ENCODE measurements at places on chromosomes 4 and X.
A peak's percentile ranks its signal among the peaks of the same experiment; 100 is the strongest.

GRCh38 chrX:141439651-141440050, 144.9 kb downstream of the SPANXA1 start:
- DNase-seq: no peak

DNA sequence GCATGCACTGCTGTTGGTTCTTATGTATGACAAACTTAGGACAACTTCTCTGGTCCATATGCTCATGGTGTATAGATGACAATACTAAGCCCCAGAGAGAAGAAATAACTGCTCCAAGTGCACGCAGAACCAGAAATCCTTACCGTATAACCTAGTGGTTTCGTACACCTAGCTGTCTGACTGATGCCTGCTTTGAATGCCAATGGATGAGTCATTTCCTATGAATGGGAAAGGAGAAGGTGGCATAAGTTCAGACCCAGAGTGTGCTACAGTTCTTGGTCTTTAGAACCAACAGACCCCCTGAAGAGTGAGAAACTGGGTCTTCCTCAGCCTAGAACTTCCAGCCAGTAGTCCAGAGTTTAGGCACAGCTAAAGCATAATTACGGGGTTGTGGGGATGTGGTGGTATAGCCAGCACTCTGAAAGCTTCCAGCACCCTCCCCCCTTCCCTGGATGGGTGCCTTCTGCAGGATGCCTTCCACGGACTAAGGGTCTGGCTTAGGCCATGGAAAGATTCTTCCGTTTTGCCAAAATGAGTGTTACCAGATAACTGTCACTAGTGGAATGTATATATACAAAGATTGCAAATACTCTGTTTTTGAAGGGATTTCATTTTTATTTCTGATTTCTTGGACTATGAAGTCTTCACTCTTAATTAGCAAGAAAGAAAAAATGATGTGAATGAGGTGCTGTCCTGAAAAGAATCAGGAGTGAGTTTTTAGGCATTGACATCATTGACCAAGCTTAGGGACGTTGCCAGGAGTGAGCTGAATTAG, 84.6 kb upstream of the PACRGL start:
- DNase-seq: peak; percentile 23

GRCh38 chrX:30275498-30275897, 28.6 kb downstream of the MAGEB1 start:
- peak; percentile 9 for DNase-seq

DNA sequence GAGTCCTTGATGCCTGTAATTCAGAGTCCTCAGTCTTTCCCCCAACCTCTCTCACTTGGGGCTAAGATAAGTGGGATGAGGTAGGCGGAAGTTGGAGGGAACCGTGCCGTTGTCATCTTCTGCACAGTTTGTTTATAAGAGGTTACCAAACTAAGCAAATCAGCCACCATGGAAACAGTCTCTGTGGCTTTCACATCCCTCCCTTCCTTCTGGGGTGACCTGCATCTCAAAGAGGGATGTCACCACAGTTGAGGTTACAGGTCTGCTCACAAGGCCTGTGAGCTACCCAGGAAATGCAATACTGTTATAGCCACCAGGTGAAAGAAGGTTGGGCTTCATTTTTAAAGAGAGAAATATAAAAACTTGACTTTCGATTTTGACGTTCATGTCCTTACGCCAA, 26.3 kb downstream of the RTL5 start:
- no peak for DNase-seq

- DNase-seq: no peak
Measured at GRCh38 chr4:825063-825970, 612 bp downstream of the CPLX1 start.

DNA sequence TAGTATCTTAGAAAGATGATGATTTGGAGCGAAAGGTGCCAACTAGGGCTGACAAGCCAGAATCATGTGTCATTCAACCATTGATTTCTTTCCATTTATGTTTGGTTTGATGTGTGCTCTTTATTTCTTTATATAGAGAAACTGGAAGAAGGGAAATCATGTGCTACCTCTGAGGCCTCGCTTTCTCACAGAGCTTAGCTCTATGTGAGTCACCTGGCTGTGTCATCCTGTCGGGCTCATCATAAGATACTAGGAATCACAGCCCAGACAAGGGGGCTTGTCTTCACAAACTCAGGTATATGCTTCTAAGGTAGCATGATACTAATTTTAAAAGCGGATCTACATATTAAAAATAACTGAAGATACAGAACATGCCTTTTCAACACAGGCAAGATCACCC, 81.7 kb upstream of the GPM6B start:
- DNase-seq: no peak

- DNase-seq: no peak
Measured at GRCh38 chr4:15339737-15340136, 88.1 kb upstream of the C1QTNF7 start.

GRCh38 chr4:180449395-180449956, 1793.7 kb upstream of the TENM3 start:
- peak; percentile 18 for DNase-seq

- DNase-seq: no peak
Measured at GRCh38 chr4:1979477-1980196, 29.1 kb downstream of the NELFA start.

- no peak for DNase-seq
Measured at GRCh38 chr4:16573739-16574138, 324.7 kb downstream of the LDB2 start.

- no peak for DNase-seq
Measured at GRCh38 chrX:15860921-15861320, 6.3 kb upstream of the AP1S2 start.

DNA sequence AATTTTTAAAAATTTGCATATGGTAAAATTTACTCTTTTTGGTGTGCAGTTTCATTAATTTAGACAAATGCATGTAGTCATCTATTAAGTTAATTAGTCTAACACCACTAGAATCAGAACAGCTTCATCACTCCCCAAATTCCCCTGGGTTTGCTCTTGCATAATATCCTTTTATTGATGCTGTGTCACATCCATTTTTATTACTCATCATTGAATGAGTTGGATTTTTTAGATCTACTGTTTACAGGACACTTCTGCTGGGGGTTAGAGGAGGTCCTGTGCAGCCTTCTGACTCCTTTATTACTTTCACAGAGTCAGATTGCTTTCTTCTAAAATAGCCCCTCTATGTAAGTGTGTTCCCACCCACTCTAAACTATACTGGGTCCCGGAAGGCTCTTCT, 65.9 kb downstream of the MTHFD2L start:
- no peak for DNase-seq

- peak; percentile 44 for DNase-seq
Measured at GRCh38 chr4:150078041-150078578, at the start of gene DCLK2. TSS of gene DCLK2 (plus strand) at chr4:150078445. CDS start at chr4:150079028, 583 bp downstream.

- DNase-seq: peak; percentile 20
Measured at GRCh38 chr4:2843941-2844584, 419 bp downstream of the ADD1 start.

DNA sequence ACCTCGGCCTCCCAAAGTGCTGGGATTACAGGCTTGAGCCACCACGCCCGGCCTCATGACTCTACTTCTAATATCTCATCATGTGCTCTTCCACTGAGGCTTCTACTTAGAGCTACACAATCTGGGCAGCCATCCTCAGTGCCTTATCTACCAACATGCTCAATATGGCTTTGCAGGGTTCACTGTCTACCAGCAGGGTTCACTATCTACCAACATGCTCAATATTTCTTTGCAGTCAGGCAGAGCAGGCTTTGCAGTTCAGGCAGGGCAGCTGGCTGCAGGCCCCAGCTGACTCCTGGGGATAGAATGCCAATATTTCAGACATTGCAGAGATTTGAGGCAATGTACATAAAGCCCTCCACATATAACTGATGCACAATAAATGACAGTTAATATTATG, 47.5 kb downstream of the PKD2 start:
- peak; percentile 2 for DNase-seq

GRCh38 chr4:112143781-112144180, 1.5 kb upstream of the FAM241A start:
- DNase-seq: no peak

- DNase-seq: no peak
Measured at GRCh38 chr4:148790691-148791090, 348.5 kb upstream of the NR3C2 start.

DNA sequence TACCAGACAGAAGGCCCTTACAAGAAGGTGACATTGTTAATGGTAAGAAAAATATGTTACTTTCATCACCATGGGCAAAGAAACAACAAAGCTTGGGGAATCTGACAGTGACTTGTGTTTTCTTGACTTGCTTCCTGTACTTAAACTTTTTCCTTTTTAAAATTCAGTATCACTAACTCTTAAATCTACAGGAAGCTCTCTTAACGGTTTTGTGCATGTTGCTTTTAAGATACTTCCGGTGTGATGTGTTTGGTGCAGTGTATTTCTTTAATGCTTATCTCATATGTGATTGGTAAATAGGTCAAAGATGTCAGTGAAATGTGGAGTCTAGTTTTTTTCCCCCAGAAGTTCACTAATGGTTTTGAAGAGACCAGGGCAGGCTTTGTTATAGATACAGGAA, 45.2 kb downstream of the ADH5 start:
- no peak for DNase-seq

- no peak for DNase-seq
Measured at GRCh38 chrX:28599957-28600356, 12.7 kb downstream of the IL1RAPL1 start.

DNA sequence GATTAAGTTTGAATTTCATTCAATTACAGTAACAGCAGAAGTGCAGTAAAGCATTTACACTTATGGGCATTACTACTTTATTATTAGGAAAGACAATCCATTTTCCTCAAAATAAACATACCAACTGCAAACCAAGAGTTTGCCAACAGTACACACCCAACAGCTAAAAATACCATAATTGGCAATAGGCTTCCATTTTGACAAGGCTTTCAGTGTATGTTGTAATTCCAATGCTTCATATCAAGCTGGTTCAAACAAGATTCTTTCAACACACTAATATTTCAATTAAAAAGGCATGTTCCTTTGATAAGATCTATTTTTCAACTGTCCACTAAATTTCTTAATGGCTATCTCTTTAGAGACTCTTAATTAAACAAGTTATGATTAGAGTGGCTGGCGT, 12.1 kb downstream of the EIF1AX start:
- no peak for DNase-seq

DNA sequence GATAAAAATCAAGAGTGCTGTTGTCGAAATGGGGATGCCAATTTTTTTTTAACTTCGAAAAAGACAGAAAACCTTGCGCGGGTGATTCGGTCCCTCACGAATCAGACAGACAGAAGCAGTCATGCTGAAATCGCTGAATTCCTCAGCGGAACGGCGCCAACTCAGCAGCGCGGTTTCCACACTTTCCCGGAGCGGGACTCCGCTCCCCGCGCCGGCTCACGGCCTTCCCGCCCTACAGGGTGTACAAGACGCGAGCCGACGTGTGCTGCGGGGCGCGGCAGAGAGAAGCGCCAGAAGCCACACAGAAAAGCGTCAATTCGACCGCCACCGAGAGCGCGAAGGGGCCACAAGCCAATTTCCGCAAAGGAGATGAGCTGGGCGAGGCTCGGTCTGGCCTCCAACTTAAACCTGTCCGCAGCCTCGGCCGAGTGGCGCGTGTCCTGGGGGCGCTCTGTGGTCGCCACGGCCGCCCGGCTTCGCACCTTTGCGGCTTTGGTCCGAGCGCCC, 1.3 kb downstream of the NEXMIF start:
- no peak for DNase-seq

- DNase-seq: no peak
Measured at GRCh38 chr4:61886131-61886530, 686.0 kb downstream of the ADGRL3 start.

GRCh38 chrX:21741869-21742701, 15.8 kb downstream of the SMPX start:
- no peak for DNase-seq

GRCh38 chr4:151153585-151153984, 54.2 kb downstream of the RPS3A start:
- no peak for DNase-seq

- DNase-seq: no peak
Measured at GRCh38 chr4:112861691-112862674, 187.5 kb upstream of the ANK2 start.

GRCh38 chr4:159134429-159134828, 31.6 kb downstream of the RAPGEF2 start:
- no peak for DNase-seq

DNA sequence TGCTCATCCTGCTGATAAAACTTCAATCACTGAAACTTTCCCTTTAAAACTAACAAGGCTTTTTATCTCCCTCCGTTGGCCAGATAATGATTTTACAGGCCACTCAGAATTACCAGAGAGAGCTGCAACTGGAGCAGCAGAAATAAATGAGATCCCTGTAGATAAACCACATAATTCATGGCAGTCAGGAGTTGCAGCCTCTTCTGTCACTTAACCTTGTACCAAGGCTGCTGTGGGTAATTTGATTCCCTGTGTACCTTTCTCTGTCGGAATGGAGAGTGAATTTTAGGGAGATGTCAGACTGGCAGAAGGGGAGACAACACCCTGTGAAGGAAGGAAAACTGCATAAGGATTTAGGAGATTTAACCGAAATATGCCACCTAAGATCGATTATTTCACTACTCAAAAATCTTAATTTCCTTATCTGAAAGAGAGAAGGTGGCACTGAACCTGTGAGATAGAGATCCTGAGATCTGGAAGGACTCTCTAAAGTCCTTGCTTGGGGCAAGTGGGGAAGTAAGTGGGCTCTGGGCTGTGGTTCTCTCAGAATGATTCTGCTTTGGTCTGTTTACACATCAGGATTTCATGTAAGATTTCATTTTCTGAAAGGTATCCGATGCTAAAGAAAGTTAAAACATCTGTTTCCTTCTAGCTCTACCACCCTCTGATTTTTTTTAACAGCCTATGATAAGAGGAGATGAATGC, 14.3 kb upstream of the TSPAN5 start:
- no peak for DNase-seq

DNA sequence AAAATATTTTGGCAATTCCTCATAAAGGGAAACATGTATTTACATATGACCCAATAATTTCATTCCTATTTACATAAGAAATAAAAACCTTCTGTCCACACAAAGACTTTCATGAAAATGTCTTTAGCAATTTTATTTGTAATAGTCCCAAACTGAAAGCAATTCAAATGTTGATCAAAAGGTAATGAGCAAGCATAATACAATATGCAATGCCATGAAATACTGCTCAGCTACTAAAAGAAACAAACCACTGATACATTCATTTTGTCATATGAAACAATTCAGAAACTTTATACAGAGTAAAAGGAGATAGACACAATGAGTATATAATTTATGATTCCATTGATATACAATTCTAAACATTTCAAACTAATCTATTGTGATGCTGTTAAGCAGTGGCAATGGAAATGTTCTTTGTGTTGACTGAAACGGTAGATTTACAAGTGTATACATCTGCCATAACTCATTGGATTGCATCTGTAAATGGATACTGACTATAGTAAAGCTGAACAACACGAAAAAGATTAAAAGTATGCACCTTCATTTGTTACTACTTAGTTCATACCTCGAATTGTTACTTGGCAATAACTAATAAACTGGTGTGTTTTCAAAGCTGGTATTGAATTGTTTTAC, 335.6 kb downstream of the GASK1B start:
- DNase-seq: no peak

All from SW480 (cell line).